Chondrocyte (in vitro differentiated cells): ENCODE measurements at places on chromosomes 12 and 14. TPM values are rescaled to one million over a fixed set of nuclear protein-coding genes. Genes with fewer than 3 reads are reported as not detected.
A peak's percentile ranks its signal among the peaks of the same experiment; 100 is the strongest.

- H3K27me3 ChIP-seq, result no peaks in the 10 kb centered on the region
- H3K4me3 ChIP-seq, result no peak overlapping the region
- no peak for DNase-seq
- no peaks in the 10 kb centered on the region for H3K36me3 ChIP-seq
- no peaks in the 10 kb centered on the region for H3K4me1 ChIP-seq
- no peak overlapping the region for H3K27ac ChIP-seq
Observed at GRCh38 chr14:96861568-96862310, 64.6 kb downstream of the VRK1 start.

DNA sequence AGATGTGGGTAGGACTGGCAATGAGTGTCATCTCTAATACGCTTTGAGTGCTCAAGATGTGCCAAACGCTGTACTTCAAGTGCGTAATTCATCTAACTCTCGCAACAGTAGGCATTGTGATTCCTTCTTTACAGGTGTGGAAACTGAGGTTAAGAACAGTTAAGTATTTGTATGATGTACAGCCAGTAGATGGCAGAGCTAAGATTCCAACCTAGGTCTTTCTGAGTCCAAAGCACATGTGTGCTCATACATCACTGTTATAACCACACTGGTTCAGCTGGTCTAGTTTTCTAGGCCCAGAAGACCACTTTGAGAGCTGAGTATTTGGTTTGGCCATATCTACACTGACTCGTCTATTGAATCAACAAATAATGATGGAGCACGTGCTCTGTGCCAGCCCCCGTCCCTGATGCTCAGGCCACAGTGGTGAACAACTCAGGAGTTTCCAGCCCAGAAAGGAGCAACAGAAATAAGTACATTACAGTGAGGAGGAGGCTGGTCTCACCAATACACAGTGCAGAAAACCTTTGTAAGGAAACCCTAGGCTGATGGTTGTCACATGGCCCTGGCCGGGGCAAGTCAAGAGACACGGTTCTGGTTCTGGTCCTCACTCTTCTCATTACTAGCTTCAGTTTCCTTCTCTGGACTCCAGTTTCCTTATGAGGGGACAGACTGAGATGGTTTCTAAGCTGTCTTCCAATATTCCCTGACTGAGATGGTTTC lies 69.3 kb upstream of the SCN8A start:
- H3K4me1 ChIP-seq, result no peaks in the 10 kb centered on the region
- no peaks in the 10 kb centered on the region for H3K36me3 ChIP-seq
- no peaks in the 10 kb centered on the region for H3K27me3 ChIP-seq
- H3K4me3 ChIP-seq, result no peak overlapping the region

GRCh38 chr14:24425704-24426103 lies 3.8 kb downstream of the CBLN3 start:
- H3K27me3 ChIP-seq, result no peaks in the 10 kb centered on the region
- peak overlapping the region; percentile 94 for H3K27ac ChIP-seq
- no peak overlapping the region for H3K4me3 ChIP-seq
- H3K36me3 ChIP-seq, result no peaks in the 10 kb centered on the region
- DNase-seq, result no peak

SMIM41 gene
- not detected in 3 replicates for total RNA-seq

RD3L gene
- total RNA-seq, result not detected in 3 replicates

DPF3 gene
- total RNA-seq, result 1.1 to 2.3 TPM (median 1.1 TPM) in 3 replicates

GRCh38 chr12:96472384-96472783 lies 17.0 kb upstream of the CFAP54 start:
- no peaks in the 10 kb centered on the region for H3K4me1 ChIP-seq
- no peak overlapping the region for H3K27ac ChIP-seq
- DNase-seq, result no peak

DNA sequence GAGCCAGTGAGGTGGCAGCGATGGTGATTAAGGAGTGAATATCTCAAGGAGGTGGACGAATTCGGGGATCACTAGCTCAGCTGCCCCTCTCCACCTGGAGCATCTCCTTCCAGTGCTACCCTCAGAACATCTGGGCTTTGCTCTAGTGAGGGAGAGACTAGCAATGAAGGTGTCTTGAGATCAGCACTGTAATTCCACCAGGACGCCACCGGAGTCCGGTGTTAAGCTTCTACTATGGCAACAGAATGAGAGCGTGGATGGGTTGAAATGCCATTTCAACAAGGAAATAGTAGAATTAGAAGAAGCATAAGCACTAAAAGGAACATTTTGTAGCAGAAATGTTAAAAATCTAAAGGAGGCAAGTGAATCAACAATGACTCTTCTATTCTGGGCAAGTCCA lies 61.1 kb downstream of the NTF3 start:
- H3K36me3 ChIP-seq, result peaks cover 3% of the 10 kb centered on the region
- no peaks in the 10 kb centered on the region for H3K27me3 ChIP-seq
- H3K4me1 ChIP-seq, result peaks cover 21% of the 10 kb centered on the region

ADAMTS20 gene
- 0.18 to 0.22 TPM in 2 of 3 replicates, not detected in the other for total RNA-seq

- H3K4me3 ChIP-seq, result no peak overlapping the region
- H3K27me3 ChIP-seq, result no peaks in the 10 kb centered on the region
- DNase-seq, result no peak
- peaks cover 36% of the 10 kb centered on the region for H3K36me3 ChIP-seq
Observed at GRCh38 chr12:131733874-131734273, 23.0 kb downstream of the SFSWAP start.

- peaks cover 74% of the 10 kb centered on the region for H3K27me3 ChIP-seq
- no peaks in the 10 kb centered on the region for H3K36me3 ChIP-seq
- peak within 1 kb of the TSS; percentile 84 for H3K4me3 ChIP-seq
- H3K4me1 ChIP-seq, result peaks cover 13% of the 10 kb centered on the region
- no peak for DNase-seq
- no peak within 1 kb of the TSS for H3K27ac ChIP-seq
Observed at GRCh38 chr14:76375947-76376404, at the start of gene ESRRB. ESRRB (plus strand) TSS chr14:76376137; CDS start chr14:76376402, 265 bp downstream.

GRCh38 chr14:70972107-70972976 lies 65.1 kb downstream of the PCNX1 start:
- H3K36me3 ChIP-seq, result peaks cover 11% of the 10 kb centered on the region
- no peak for DNase-seq
- H3K27me3 ChIP-seq, result no peaks in the 10 kb centered on the region
- H3K4me3 ChIP-seq, result no peak overlapping the region

RERG gene
- total RNA-seq, result 10.1 to 64.8 TPM (median 10.8 TPM) in 3 replicates

GRCh38 chr14:20757965-20758364 lies 10.2 kb upstream of the EDDM3B start:
- H3K4me3 ChIP-seq, result no peak overlapping the region
- H3K27me3 ChIP-seq, result peaks cover 2% of the 10 kb centered on the region
- no peak overlapping the region for H3K27ac ChIP-seq
- no peaks in the 10 kb centered on the region for H3K4me1 ChIP-seq
- no peak for DNase-seq

GRCh38 chr12:46917821-46918220 lies 92.0 kb upstream of the SLC38A4 start:
- H3K27ac ChIP-seq, result no peak overlapping the region
- peaks cover 5% of the 10 kb centered on the region for H3K36me3 ChIP-seq
- H3K4me1 ChIP-seq, result peaks cover 62% of the 10 kb centered on the region
- no peak overlapping the region for H3K4me3 ChIP-seq

HOXC4 gene
- not detected in 3 replicates for total RNA-seq

CALCOCO1 gene
- total RNA-seq, result 80.9 to 96.6 TPM (median 86.9 TPM) in 3 replicates

SLCO1C1 gene
- total RNA-seq, result 0.34 to 0.99 TPM (median 0.95 TPM) in 3 replicates

FSCB gene
- total RNA-seq, result not detected in 3 replicates

GRCh38 chr12:27226407-27226929 lies 17.6 kb upstream of the STK38L start:
- H3K4me1 ChIP-seq, result peaks cover 13% of the 10 kb centered on the region
- H3K4me3 ChIP-seq, result no peak overlapping the region
- no peak for DNase-seq
- no peaks in the 10 kb centered on the region for H3K36me3 ChIP-seq
- peak overlapping the region; percentile 84 for H3K27ac ChIP-seq

DNA sequence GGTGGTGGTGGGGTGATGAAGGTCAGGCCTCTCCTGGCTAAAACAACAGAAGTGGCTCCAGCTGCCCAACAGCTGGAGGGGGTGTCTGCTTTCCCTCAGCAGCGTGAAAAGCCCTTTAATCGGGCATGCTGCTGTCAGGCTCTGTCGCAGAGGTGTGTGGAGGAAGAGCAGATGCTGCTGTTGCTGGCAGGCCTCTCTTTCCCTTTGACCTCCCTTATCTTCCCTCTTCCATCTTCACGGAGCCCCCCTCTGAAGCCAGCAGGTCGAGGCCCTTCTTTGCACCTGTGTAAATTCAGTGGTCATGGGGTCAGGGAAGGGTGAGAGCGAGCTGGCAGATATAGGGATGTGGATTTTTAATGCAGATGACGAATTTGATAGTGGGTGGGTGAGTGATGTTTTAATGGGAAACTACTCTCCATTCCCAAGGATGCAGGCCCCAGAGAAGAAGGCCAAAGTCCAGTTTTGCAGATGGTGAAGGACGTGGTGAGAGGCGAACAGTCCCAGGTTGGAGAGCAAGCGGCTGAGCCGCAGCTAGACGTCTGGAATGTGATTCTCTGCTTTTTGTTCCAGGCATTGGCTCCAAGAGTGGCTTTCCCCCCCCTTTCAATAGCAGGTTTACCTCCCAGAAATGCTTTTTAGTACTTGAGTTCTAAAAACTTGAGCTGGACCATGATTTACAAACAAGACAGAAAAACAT lies 64.0 kb downstream of the SMOC1 start:
- peaks cover 17% of the 10 kb centered on the region for H3K27me3 ChIP-seq
- H3K4me1 ChIP-seq, result no peaks in the 10 kb centered on the region
- H3K4me3 ChIP-seq, result no peak overlapping the region
- DNase-seq, result no peak
- H3K27ac ChIP-seq, result no peak overlapping the region
- H3K36me3 ChIP-seq, result peaks cover 4% of the 10 kb centered on the region

GRCh38 chr12:71551529-71551928 lies 111.9 kb downstream of the LGR5 start:
- H3K27ac ChIP-seq, result peak overlapping the region; percentile 36
- H3K4me3 ChIP-seq, result no peak overlapping the region
- no peaks in the 10 kb centered on the region for H3K27me3 ChIP-seq

STAB2 gene
- total RNA-seq, result not detected in 3 replicates

- H3K27ac ChIP-seq, result no peak overlapping the region
- no peak overlapping the region for H3K4me3 ChIP-seq
- no peak for DNase-seq
- H3K27me3 ChIP-seq, result no peaks in the 10 kb centered on the region
- no peaks in the 10 kb centered on the region for H3K36me3 ChIP-seq
Observed at GRCh38 chr12:40168868-40169267, 55.9 kb upstream of the LRRK2 start.

DNA sequence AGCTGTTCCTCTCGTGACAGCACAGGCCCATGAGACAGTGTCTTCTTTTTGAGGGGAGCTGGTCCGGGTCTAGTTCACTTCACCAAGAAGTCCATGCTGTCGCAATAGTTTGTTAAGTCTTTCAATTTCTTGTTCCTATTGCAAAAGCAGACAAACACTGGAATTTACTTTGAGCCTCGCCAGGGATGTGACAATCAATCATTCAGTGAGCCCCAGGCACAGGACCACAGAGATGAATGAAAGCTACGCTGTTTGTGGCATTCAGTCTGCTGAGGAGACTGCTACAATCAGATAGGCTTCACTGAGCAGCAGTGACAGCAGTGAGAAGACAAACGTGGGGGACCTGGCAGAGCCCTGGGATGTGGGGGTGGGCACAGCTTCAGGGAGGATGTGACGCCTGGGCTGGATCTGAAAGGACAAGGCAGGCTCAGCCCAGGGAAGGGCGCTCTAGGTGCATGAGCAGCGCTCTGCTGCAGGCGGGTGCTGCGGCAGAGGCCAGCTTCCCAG lies 35.5 kb downstream of the TCTN1 start:
- H3K36me3 ChIP-seq, result peaks cover 19% of the 10 kb centered on the region
- DNase-seq, result no peak
- H3K27ac ChIP-seq, result no peak overlapping the region
- H3K4me1 ChIP-seq, result no peaks in the 10 kb centered on the region

DNA sequence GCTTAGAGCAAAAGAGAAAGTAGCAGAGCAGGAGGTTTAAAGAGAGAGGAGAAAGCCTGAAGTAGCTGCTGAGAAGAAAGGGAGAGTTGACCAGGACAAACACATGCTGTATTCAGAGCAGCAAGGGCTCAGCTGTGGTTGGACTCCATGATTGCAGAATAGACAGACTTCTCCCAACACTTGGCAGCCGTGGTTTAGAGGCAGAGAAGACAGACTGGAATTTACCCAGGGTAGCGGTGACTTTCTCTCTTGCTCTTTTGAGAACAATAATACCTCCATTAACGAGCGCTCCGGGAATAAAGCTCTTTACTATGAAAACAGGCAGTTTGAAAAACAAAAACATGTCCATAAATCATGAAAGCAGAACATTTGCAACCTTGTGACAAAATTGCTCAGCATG lies 21.4 kb upstream of the IGF1 start:
- H3K27ac ChIP-seq, result no peak overlapping the region
- H3K4me1 ChIP-seq, result no peaks in the 10 kb centered on the region
- H3K4me3 ChIP-seq, result no peak overlapping the region
- H3K36me3 ChIP-seq, result no peaks in the 10 kb centered on the region
- no peak for DNase-seq

VRTN gene
- not detected in 3 replicates for total RNA-seq

- H3K27ac ChIP-seq, result no peak overlapping the region
- H3K4me1 ChIP-seq, result peaks cover 36% of the 10 kb centered on the region
- no peaks in the 10 kb centered on the region for H3K36me3 ChIP-seq
- H3K27me3 ChIP-seq, result no peaks in the 10 kb centered on the region
- no peak overlapping the region for H3K4me3 ChIP-seq
- peak; percentile 68 for DNase-seq
Observed at GRCh38 chr14:73771848-73772638, 57.9 kb upstream of the PNMA1 start.

RAB21 gene
- 77.1 to 95.8 TPM (median 88.9 TPM) in 3 replicates for total RNA-seq

FLVCR2 gene
- total RNA-seq, result 1.4 to 1.7 TPM (median 1.7 TPM) in 3 replicates

- no peaks in the 10 kb centered on the region for H3K27me3 ChIP-seq
- H3K36me3 ChIP-seq, result peaks cover 5% of the 10 kb centered on the region
- H3K4me3 ChIP-seq, result no peak overlapping the region
- peaks cover 37% of the 10 kb centered on the region for H3K4me1 ChIP-seq
- no peak for DNase-seq
- peak overlapping the region; percentile 22 for H3K27ac ChIP-seq
Observed at GRCh38 chr12:116093915-116094314, 183.6 kb downstream of the MED13L start.

GRCh38 chr12:89928467-89928866 lies 219.8 kb upstream of the ATP2B1 start:
- peaks cover 14% of the 10 kb centered on the region for H3K4me1 ChIP-seq
- no peaks in the 10 kb centered on the region for H3K27me3 ChIP-seq
- H3K27ac ChIP-seq, result no peak overlapping the region
- DNase-seq, result no peak
- H3K36me3 ChIP-seq, result no peaks in the 10 kb centered on the region

TMEM121 gene
- 4.4 to 8.9 TPM (median 6.0 TPM) in 3 replicates for total RNA-seq

C1QL4 gene
- total RNA-seq, result 0.33 to 0.60 TPM (median 0.46 TPM) in 3 replicates

GRCh38 chr12:11765817-11766794 lies 116.6 kb downstream of the ETV6 start:
- H3K4me3 ChIP-seq, result no peak overlapping the region
- DNase-seq, result no peak
- peaks cover 78% of the 10 kb centered on the region for H3K4me1 ChIP-seq
- H3K27me3 ChIP-seq, result no peaks in the 10 kb centered on the region
- H3K36me3 ChIP-seq, result no peaks in the 10 kb centered on the region
